Pericardium fibroblast (primary cell): ENCODE measurements at places on chromosomes 2 and 18. TPM values are rescaled to one million over a fixed set of nuclear protein-coding genes. Genes with fewer than 3 reads are reported as not detected.

Gene PDE11A
- total RNA-seq, result not detected in 2 replicates

Gene SPP2
- not detected in 2 replicates for total RNA-seq

Gene RAX
- total RNA-seq, result not detected in 2 replicates

Gene ATP6V1C2
- 0.23 TPM in 1 of 2 replicates, not detected in the other for total RNA-seq

Gene COLEC11
- total RNA-seq, result 1.4 and 8.9 TPM in 2 replicates
